ENCODE measurements at places on chromosomes 7 and 10.

DNA sequence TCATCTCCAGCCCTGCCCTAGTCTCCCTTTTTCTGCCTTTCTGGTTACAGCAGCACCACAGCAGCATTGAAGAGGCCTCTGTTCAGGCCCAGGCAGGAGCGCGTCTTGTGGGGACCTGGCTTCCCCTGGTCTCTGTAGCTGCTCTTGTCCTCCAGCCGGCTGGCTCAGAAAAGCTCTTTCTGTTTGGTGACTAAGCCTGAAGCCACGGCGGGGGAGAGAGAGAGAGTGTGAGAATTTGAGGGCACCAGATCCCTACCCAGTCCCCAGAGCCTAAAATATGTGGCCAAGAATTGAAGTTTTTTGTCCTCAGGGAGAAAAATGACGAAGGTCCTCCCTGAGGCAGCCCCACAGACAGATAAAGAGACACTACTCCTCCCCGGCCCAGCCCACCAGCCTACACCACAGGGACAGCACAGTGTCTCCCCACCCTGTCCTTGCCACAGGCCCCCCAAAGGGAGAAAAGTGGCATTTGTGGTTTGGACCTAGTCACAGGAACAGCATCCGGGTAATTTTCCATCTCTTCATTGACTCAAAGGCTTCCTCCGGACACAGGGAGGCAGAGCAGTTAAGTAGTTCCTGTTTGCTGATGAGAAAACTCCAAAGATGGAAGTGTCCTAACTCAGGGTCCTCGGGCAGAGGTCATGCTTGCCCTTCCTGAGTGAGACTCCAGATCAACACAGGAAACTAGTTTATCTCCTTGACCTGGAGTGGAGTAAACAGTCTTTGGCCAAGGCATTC is 13.3 kb upstream of the FAM180A start:
- no peak for DNase-seq

- no peak for DNase-seq
Measured at GRCh38 chr10:133326223-133326551, 10.5 kb downstream of the CALY start.

GRCh38 chr10:90846746-90847145 is 11.1 kb downstream of the HTR7 start:
- no peak for DNase-seq

- DNase-seq, result peak; percentile 20
Measured at GRCh38 chr7:151168003-151168786, 701 bp upstream of the GBX1 start.

GRCh38 chr10:35554461-35555056 is 50.6 kb upstream of the GJD4 start:
- DNase-seq, result no peak

- no peak for DNase-seq
Measured at GRCh38 chr10:66349726-66350125, 576.1 kb upstream of the LRRTM3 start.

GRCh38 chr7:158343936-158344455 is 243.6 kb downstream of the PTPRN2 start:
- DNase-seq, result no peak

DNA sequence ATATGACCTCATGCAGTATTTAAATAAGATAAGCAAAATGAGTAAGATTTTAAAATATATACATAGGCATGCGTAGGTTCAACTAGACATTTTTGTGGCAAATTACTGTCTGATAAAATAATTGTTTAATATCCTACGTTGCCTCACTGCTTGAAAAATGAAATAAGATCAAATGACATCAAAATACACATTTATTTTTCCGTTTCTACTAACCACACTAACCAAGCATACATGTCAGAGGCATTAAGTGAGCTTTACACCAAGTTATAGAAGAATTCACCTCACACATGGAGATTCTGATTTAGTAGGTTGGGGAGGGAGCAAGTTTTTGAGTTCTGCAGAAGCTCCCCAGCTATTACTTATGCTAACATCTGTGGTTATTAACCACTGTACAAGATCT is 66.8 kb downstream of the RSU1 start:
- no peak for DNase-seq

DNA sequence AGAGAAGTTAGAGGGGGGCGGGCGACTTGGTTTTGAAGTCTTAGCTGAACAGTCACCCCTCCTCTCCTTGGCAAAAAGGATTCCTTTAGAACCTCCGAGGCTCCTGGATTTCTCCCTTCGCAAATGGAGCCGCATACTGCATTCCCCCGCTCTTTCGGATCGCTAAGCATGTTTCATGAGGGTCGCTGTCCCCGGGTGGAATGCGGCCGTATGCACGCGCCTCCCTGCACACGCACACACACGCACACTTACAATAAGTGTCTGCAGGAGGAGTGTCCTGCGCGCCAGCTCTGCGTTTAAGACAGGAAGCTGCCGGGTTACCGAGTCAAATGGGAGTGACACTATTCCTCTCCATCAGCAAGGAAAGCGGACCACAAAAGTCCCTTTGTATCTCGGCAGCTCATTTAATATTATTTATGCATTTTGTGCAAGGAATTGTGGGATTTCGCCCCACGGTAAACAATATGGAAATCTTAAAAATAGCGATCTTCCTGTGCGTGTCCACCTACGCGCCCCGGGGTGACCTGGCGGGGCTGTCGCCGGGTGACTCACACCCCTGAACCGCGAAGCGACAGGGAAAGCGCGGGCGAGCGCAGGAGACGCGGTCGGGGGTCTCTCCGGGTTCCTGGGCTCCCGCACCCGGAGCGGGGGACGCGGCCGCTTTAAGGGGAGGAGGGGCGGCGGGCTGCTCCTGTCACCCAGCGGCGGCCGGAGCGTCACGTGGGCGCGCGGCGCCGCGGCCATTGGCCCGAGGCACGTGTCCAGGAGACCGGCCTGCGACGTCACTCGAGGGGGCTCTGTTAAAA is 988 bp upstream of the EN2 start:
- DNase-seq, result no peak

DNA sequence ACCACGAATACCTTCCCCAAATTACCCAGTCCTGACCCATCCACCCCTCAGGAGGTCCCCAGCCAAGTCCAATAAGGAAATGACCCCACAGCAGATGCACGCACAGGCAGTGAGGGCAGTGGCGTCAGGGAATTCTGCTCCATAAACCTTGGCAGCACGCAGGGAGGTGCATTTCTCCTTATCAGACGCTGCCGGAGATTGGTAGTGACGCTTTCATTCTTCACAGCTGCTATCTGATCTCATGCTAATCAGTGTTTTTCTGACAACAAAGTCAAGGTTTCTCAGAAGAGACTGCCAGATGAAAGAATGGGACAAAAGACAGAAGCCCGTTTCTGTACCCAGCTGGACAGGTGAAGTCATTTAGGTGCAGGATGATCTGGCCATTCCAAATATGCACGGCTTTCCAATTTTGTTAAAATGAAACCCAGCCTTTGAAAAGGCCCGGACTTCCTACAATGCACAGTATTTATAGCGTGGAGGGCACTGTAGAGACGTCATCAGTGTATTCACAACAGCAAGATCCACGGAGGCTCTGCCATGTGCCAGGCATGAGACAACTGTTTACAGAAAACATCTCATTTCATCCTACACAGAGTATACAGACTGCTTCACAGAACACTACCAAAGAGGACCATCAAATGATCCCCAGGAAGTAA is 35.3 kb downstream of the DIP2C start:
- DNase-seq, result no peak

DNA sequence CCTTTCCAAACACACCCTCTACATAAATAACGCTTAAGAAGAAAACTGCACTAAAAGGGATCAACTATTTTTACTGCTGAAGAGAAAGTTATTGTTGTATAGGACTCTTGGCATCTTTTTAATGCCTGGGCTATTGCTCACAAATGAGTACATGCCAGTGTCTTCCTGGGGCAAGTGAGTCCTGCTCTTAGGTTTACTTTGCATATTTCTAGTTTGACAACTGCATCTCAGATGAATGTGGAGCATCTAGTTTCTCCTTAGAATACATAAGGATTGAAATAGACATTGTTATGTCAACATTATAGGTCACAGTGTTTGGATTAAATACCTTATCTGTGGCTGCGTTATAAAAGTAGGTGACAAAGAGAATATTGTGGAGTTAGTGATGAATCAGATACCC is 44.5 kb downstream of the PSMC2 start:
- DNase-seq, result no peak

Data from activated T-helper 1 cell treated with anti-CD3 and anti-CD28 coated beads, Interleukin-2, amount 50 U/mL, for 16 hours (primary cell).